Stimulated activated CD8-positive, alpha-beta memory T cell treated with anti-CD3 and anti-CD28 coated beads, Interleukin-7, amount 100 ng/mL, for 4 hours (primary cell): ENCODE measurements at places on chromosomes 7 and 10.
A peak's percentile ranks its signal among the peaks of the same experiment; 100 is the strongest.

DNA sequence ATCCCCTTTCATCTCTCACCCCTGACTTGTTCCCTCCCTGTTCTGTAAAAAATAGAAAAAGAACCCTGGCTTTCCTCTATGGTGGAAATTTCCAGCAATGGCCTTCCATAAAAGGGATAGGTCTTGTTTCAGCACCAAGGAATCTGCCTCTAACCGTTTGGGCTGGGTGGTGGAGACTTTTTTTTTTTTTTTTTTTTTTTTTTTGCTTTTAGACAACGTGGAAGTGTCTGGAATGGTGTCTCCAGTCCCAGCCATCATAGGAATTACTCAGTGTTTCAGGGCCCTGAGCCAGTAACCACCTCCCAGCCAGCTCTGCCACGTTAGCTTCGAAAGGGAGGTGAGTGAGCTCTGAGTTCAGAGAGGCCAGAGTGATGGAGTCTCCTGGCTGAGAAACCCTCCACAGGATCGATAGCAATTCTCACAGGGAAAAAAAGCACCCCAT lies 97.3 kb upstream of the COL1A2 start:
- no peak for DNase-seq

- no peak for DNase-seq
Measured at GRCh38 chr10:23310404-23310803, 34.2 kb downstream of the C10orf67 start.

- DNase-seq, result no peak
Measured at GRCh38 chr7:108328174-108328651, 128.0 kb downstream of the NRCAM start.

GRCh38 chr10:6650586-6650985 lies 70.5 kb upstream of the PRKCQ start:
- no peak for DNase-seq

DNA sequence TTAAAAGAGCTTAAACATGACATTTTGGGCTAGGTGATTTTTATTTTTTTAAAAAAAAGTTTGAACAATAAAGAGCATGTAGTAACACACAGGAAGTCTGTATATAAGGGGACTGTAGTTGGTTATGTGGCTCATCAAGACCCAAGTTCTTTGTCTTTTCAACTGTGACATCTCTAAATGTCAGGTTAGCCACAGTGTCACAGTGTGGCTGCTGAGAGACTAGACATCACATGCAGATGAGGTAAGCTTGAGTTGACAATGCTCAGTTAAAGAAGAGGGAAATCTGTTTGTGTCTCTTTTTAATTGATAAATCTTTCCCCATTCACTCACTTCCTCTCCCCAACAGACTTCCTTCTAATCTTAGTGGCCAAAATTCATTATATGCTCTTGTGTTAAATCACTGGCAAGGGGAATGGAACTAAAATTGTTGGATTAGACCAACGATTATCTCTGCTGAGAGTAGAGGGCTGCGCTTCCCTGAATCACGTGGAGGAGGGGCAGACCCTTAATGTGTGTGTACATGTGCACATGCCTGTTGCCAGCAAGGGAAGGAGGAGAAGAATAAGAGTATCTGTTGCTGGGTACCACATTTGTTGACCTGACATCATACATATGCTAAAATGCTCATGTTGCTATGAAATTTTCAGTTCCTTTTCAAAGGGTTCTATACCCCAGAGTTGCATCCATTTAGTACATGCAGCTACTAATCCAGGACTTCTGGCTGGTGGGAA lies 78.3 kb downstream of the MMRN2 start:
- no peak for DNase-seq

DNA sequence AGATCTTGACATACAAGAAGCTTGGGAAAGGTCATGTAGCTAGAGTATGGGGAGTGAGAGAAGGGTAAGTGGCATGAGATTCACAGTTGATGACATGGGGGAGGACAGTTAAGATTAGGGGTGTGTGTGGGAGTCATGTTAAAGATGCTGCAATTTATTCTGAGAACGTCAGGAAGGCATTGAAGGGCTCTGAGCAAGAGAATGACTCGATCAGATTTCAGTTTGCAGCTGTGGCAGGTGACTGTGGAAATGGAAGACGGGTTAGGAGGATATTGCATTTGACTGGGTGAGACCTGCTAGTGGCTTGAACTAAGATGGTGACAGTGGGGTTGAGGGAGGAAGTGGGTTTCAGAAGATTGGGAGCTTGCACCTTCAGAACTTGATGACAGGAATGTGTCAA lies 5.6 kb downstream of the CDC123 start:
- DNase-seq, result no peak

- DNase-seq, result no peak
Measured at GRCh38 chr10:119497243-119497642, 45.3 kb downstream of the RGS10 start.

DNA sequence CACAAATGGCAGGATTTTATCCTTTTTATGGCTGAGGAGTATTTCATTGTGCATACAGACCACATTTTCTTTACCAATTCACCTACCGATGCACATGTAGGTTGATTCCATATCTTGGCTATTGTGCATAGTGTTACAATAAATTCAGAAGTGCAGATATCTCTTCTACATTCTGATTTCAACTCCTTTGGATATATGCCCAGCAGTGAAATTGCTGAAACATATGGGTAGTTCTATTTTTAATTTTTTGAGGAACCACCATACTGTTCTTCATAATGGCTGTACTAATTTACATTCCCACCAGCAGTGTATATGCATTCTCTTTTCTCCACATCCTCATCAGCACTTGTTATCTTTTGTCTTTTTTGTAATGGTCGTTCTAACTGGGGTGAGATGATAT lies 1290.3 kb downstream of the XPNPEP1 start:
- no peak for DNase-seq

DNA sequence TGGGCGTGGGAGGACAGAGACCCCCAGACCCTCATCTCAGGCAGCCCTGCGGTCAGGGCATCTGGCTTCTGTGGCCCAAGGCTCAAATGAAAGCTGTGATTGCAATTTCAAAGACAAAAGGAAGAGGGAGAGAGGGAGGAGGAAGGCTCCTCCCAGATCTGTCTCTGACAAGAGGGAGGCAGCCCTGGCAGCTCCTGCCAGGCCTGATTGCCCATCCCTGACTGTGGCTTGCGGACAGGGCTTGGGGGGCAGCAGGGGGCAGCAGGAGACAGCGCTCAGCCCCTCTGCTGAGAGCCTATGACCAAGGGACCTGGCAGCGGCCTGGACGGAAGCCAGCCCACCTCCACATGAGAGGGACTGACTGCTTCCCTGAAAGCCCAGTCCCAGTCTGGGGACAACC lies 91.8 kb downstream of the PTPRN2 start:
- DNase-seq, result no peak

DNA sequence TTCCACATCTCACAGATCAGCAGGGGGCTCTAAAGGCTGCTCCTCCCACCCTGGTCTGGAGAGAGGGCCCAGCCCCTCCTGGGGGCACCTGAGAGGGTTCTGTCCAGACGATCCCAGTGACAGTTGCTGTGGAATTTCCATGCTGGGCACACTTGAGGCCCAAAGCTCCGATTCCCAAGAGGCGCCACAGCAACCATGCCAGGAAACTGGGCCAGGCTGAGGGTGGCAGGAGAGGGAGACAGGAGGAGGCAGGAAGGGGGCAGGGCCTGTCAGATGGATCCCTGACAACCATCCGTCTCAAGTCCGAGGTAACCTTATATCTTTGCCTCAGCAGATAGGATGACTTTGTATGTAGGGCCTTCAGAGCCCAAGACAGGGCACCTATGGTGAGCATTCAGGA lies 4.3 kb upstream of the NOS3 start:
- no peak for DNase-seq

DNA sequence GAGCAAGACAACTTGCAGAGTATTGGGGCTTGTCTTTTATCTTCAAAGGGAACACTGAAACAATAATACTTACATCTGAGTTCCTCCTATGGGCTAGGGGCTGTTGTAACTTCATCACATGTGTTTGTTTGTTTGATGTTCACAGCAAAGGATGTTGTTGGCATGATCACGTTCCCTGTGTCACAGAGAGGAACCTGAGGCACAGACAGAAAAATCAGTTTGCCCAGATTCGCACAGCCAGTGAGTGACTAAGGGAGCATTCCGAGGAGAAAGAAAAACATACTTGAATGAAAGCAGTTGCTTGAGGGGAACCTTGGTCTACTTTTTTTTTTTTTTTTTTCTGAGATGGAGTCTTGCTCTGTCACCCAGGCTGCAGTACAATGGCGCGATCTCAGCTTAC lies 87.2 kb upstream of the PFKP start:
- DNase-seq, result no peak

GRCh38 chr7:123533929-123534382 lies 439 bp downstream of the IQUB start:
- DNase-seq, result no peak

DNA sequence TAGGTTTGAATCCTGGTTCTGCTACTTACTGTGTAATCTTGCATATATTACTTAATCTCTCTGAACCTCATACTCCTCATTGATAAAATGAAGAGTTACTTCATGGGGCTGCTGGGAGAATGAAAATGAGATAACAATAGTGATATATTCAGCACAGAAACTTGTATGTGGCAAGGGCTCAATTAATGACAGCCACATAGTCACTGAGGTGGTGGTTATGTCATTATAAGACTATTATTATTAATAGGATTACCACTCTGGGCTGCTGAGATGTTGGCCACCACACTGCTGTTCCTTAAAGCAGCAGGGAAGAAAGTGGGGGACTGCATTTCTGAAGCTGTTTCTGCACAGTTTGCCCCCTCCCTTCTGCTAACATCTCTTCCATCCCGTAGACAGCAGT lies 100.4 kb upstream of the PDLIM1 start:
- no peak for DNase-seq

GRCh38 chr7:28173531-28173930 lies 7.1 kb downstream of the JAZF1 start:
- DNase-seq, result no peak

DNA sequence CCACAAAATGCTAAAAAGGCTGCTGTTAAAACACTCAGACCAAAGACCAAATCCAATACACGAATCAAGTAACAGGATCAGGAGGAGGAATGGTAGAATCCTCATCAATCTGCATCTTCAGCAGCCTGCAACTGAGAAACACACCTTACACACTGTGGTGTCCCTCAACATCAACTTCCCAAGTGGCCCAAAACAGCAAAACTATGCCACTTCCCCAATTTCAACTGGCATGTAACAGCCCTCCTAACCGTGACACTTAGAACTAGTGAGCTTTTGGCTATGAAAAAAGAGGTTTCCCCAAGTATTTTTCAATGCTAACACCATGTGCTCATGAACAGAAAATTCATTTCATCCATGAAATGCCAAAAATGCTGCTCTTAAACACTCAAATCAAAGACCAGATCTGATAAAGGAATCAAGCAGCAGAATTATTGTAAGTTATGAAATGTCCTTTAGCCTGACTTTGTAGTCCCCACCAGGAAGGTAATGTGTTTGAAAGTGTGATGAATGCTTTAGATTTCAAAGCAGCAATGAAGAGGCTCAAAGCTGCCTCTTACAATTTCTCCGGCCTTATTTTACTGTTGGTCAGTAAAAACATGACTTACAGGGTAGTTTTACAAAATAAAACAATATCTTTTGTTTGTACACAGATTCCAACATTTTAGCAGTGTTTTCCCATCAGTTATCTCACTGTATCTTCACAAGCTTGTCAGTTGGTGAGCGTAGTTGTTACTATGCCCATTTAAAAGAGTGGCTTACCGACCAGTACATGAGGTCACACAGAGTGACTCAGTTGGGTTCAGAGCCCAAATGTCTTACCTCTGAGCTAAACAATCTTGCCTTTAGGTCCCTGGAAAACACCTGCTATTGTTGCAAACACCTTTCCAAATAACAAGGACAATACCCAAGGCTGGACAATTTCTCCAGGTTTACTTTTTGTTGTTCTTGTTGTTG lies 65.7 kb upstream of the ASAH2 start:
- DNase-seq, result no peak

- DNase-seq, result no peak
Measured at GRCh38 chr7:108171164-108171563, 41.0 kb upstream of the LAMB4 start.

DNA sequence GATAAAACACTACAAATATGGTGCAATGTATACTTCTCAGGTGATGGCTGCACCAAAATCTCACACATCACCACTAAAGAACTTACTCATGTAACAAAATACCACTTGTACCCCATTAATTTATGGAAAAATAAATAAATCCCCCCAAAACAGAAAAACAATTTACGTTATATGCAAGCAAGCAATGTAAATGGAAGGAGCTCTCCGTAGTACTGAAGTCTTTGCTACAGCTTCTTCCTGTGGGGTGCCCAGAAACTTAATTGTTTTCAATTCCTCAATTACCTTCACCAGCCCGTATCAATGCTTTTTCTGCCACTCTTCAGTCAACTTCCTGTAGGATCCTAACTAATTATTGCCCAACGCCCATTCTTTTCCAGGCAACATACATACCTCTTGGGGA lies 138.1 kb downstream of the RELN start:
- no peak for DNase-seq

DNA sequence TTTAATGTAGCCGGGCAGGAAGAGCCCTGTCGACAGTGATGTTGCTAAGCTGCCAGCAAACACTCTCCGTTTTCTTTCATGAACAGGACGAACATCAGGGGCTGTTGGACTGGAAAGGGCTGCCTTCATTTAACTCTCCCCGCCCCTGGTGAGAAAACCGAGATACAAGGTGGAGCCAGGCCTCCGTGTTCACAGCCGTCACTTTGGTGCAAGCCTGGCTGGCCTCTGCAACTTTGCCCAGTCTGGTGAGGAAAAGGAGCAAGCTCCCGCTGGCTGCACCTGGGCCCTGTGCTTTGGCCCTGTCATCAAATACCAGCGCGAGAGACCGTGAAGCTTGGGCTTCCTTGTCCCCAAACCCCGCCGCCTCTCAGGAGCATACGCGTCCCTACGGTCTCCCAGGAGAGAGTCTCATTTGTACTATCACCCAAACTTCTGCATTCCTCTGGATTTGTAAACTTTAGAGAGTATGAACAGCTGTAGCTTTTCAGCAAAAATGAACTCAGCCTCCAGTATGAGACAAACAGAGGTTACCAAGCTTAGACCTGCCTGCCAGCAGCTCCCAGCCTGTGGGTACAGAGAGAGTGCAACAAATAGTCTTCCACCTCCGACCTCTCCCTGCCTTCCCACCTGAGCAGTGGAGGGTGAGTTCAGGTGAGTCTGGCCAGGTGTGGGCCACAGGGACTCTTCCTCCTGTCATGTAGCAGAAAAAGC lies 445.3 kb upstream of the MGMT start:
- no peak for DNase-seq

GRCh38 chr7:92621026-92621540 lies 30.9 kb upstream of the FAM133B start:
- peak; percentile 66 for DNase-seq

DNA sequence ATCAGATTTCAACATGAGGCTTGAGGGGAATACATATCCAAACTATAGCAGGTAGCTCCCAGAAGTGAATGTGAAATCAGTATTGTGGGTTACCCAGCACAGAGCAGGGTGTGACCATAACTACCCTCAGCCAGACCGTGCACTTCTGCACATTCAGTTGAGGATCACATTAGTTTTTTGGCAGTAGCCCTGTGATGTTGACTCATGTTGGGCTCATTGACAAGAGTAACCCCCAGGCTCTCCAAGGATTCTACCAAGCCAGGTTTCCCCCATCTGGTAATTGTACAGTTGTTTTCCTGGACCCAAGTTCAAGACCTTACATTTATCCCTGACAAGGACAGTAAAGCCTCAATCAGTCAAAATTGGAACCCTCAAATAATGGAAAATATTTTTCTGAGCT lies 11.7 kb upstream of the CPA4 start:
- no peak for DNase-seq
